SW 1271 (cell line): ENCODE measurements at places on chromosomes 3 and 15.

DNA sequence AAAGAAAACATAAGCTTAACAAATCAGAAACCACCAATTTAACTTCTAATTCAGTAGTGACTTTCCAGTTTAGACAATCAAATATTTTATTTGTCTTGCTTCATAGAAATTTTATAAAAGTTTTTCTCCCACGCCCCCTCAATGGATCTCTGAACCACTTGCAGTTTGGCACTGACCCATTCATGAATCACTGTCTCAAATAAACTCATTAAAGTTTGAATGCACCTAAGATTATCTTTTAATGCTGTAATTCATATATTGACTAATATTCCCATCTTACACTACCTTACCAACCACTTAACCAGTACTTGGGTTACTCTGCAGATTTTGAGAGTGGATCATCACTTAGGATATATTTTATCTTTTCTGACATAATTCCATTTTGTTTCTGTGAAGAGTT lies 880.2 kb downstream of the OTOL1 start:
- no peak for DNase-seq

DNA sequence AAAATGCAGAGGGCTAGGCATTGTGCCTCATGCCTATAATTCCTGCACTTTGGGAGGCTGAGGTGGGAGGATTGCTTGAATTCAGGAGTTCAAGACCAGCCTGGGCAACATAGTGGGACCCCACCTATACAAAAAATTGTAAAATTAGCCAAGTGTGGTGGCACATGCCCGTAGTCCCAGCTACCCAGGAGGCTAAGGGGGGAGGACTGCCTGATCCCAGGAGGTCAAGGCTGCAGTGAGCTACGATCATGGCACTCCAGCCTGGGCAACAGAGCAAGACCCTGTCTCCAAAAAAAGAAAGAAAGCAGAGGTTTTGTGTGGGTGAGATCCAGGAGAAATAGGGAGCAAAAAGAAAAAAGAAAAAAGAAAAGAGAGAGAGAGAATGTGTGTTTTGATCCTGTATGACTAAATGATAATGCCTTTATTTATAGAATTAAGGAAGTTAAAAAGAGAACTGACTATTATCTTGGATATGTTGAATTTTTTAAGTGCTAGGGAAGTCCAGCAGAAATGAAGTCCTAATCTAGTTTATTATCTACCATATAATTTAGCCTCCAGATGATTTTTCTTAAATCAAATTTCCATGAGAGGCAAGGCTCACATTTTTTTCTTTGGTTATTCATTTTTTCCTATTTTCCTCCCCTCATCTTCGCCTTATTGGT lies 4.8 kb downstream of the TTBK2 start:
- DNase-seq = no peak

DNA sequence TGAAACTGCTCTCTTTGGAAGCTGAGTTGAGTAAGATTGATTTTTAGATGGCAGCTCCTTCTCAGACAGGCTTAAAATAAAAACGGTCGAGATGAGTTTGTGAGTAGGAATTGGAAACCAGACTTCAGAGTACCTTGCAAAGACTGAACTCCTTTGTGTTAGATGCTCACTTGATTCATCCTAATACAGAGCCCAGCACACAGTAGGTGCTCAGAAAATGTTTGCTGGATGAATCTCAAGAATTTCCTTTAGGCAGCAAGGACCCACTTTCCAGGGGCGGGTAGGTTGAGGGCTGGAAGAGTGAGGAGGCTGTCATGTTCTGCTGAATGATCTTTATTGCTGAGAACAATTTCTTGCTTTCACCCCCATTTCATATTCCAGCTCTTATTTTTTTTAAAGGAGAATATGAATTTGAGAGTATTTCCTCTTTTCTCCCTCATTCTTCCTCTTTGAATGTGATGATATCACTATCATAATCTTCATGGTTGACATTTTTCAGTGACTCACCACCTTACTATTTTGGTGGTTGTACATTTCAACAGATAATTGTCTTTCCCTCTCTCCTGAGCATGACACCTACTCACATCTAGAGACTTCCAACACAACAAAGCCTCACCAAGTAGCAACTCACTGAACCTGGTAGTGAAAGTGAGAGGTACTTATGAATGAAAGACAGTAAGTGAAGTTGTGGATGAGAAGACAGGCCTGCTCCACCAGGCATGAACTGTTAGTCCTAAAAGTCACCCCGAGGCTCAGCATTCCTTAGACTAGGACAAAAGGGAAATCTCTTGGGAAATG lies 113.3 kb downstream of the PDCD6IP start:
- peak; percentile 58 for DNase-seq

DNA sequence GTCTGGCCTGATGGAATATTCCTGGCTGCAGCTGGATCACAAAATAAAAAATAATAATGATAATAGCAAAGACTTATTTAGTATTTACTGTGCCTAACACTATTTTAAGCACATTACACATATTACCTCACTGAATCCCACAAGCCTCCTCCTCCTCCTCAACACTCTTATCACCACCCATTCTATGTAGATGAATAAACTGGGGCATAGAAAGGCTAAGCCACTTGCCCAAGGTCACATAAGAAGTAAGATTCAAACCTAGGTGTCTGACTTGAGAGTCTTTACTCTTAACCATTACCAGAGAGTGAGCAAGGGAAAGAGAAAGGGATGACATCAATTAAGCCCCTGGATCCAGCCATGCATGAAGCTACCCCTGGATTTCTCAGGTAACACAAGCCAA lies 493.1 kb downstream of the SHQ1 start:
- DNase-seq = no peak

- DNase-seq = peak; percentile 95
Observed at GRCh38 chr3:111903067-111903511, 44.0 kb downstream of the PHLDB2 start.

DNA sequence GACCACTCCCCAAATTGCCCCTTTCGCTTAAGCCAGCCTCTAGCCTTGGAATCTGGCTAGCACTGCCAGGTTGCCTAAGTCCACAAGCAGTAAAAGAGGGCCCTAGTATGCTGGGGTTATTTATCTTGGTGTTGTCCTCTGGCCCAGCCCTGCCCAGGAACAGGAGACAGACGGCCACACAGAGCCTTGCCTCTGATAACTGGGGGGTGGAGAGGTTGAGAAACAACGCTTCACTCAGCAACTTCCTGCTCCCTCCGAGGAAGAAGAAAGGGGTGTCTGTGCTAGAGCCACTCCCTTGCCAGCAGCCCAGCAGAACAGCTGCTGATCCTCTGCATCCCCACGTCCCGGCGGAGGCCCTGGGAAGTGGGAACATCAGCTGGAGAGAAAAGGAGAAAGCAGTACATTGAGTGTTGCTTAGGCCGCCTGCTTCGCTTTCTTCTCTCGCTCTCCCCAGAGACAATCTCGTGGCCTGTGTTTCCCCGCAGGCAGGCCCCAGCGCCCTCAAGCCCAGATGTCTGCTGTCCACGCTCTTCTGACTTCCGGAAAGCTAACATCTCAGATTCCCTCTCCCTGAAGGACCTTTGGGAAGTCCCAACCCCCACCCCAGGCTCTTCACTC lies 22.6 kb upstream of the C3orf70 start:
- DNase-seq = no peak

GRCh38 chr3:51709675-51710074 lies 2.8 kb downstream of the GRM2 start:
- no peak for DNase-seq

GRCh38 chr3:128697341-128697740 lies 28.6 kb upstream of the RAB7A start:
- no peak for DNase-seq

DNA sequence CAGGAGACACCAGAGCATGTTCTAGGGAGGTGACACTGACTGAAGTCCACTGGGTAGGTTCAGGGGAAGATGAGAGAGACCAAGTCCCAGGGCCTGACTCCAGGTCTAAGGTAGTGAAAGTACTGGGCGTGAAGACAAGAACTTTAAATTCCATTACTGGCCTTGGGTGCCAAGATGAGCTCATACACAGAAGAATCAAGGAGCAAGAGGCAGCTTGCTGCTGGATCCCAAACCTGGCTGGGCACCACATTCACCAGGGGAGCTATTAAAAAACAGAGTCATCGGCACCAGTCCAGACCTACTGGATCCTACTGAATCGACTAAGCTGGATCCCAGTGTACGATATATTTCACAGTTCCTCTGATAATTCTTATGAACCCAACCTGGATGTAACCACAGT lies 42.1 kb upstream of the ATG7 start:
- no peak for DNase-seq

DNA sequence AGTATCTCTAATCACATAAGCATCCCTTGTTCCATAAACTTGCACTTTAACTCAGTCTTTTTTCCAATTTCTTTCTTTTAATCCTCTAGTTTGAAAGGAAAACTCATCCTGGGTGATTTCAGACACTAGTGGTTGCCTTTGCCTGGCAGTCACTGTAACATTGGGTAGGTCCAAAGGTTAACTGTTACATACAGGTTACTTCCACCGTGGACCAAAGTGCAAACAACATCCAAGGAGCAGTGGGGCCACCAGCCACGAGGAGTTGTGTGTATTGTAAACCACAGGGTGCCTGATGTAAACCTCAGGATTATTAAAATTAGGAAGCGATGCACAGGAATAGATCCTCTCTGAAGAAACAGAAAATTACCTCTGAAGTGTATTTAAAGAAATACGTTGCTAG lies 75.0 kb downstream of the HCN4 start:
- no peak for DNase-seq

DNA sequence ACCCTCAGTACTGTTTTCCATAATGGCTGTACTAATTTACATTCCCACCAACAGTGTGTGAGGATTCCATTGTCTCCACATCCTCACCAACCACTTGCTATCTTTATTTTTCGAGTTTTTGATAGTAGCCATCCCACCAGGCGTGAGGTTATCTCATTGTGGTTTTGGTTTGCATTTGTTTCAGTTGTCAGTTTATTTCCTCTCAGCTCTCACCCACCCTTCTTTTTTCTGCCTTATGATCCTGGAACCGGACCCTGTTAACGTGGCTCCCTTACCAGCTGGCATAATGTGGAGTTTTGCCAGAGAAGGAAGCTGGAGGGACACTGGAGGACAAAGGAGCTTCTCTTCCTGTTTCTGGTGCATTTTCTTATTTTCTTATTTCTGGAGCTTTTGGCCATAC lies 25.1 kb upstream of the SH3GL3 start:
- no peak for DNase-seq

GRCh38 chr15:48507416-48508065 lies 138.0 kb downstream of the FBN1 start:
- peak; percentile 36 for DNase-seq

- DNase-seq = no peak
Observed at GRCh38 chr3:178099862-178100261, 436.4 kb upstream of the KCNMB2 start.

- no peak for DNase-seq
Observed at GRCh38 chr3:127408022-127408683, 120.3 kb upstream of the PRR20G start.

GRCh38 chr15:95291898-95292472 lies 1038.5 kb upstream of the NR2F2 start:
- DNase-seq = no peak

- DNase-seq = no peak
Observed at GRCh38 chr3:23219117-23219516, 16.0 kb downstream of the UBE2E2 start.

DNA sequence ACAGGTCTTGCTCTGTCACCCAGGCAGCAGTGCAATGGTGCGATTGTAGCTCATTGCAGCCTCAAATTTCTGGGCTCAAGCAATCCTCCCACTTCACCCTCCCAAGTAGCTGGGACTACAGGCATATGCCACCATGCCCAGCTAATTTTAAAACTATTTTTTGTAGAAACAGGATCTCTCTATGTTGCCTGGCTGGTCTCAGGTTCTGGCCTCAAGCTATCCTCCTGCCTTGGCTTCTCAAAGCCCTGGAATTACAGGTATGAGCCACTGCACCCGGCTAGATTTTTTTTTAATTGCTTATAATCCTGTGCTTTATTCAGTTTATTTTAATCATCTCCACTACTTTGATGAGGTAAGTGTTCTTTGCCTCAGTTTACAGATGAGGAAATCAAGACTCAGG lies 156.5 kb downstream of the CHDH start:
- no peak for DNase-seq

DNA sequence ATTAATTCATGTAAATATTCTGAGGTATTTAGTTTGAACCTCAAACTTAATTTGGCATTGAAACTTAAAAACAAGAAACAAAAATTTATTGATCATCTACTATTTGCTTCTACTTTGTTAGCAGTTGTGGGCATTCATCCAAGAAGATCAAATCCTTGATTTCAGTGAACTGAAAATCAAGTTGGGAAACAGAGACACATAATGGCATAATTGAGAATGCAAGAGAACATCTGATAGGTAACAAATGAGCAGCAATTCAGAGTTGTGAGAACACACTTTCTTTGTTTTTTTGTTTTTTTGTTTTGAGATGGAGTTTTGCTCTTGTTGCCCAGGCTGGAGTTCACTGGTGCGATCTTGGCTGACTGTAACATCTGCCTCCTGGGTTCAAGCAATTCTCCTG lies 33.9 kb upstream of the MED12L start:
- DNase-seq = no peak

GRCh38 chr3:156383441-156384025 lies 171.4 kb downstream of the SSR3 start:
- no peak for DNase-seq

DNA sequence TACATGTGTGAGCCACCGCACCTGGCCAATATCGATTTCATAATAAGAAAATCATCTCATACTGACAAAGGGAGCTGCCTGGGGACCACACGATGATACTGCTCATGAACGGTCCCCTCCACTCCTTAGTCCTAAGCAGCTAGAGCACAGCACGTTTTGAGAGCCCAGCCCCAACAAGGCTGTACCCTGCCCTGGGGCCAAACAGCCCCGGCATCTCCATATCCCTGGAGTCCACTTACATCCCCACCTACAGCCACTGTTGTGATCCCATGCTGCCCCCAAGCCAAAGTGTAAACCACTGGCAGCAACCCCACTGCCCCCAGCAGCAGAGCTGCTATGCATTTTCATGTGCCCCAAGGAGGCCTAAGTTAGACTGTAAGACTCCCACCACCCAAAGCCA lies 52.8 kb downstream of the ADAM10 start:
- DNase-seq = no peak

DNA sequence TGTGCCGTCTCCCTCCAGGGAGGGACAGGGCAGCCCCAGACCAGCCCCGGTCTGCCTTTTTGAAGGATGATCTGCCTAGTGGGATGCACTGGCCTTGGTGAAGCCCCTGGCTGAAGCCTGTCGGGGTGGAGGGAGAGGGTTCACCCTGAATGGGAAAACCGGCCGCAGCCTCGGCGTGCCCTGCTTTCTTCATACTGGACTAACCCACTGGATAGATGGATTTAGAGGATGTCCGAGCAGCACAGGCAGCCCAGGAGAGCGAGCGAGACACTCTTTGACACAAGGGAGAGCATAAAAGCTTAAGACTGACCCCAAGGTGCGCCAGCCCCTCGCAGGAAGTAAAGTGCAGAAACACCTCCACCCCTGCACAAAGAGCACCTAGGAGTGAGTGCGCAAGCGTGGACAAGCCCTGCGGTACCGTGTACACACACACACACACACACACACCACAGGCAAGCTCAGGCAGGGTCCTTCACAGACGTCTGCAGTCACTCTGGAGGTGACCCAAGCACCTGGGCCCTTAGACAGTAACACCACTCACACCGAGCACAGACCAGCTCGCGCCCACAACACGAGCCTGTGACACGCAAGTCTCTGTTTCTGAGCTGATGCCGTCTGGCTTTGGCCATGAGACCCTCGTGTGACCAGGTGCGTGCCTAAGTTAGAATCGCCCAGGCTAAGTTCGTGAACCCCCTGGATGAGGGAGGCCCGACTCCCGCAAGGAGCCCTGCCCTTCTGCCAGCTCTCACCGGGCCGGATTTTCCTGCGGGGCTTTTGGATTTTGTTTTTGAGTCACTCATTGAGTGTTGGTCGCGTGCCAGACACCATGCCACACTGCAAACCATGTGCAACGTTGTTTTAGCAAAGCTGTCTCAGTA lies 11.3 kb downstream of the SEMA4B start:
- DNase-seq = no peak
